ENCODE measurements at places on chromosomes 7 and 10.

DNA sequence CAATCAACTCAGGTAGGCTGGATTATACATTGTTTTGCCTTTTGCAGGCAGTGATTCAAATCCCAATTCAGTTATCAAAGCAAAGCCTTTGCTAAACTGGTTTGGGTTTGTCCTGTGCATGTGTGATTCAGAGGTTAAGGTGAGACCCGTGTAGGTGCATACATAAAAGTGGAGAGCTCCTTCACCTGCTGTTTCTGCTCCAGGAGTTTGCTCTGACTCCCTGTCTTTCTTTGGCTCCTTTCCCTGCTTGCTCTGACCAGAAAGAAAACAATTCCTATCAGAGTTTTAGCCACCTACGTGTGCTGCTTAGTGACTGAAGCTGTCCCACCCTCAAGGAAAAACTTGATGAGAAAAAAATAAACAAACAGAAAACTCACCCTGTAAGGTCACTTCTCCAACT lies 101.1 kb downstream of the TPST1 start:
- no peak for DNase-seq

DNA sequence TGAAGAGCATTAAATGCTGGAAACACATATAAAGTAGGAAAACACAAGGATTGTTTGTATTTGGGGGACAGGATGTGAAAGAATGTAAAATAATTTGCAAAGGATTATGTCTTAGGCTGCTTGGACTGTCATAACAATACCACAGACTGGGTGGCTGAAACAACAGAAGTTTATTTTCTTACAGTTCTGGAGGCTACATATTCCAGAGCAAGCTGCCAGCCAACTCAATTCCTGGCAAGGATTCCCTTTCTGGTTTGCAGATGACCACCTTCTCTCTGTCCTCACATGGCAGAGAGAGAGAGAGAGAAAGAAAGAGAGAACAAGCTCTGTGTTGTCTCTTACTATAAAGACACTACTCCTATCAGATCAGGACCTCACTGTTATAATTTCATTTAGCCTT lies 8.8 kb upstream of the LAMB4 start:
- no peak for DNase-seq

- DNase-seq, result peak; percentile 54
Observed at GRCh38 chr7:77247206-77247850, 47.7 kb upstream of the FGL2 start.

GRCh38 chr10:33483124-33483815 lies 148.8 kb upstream of the NRP1 start:
- DNase-seq, result no peak

- peak; percentile 69 for DNase-seq
Observed at GRCh38 chr7:108146070-108146842, 16.1 kb upstream of the LAMB4 start.

- peak; percentile 42 for DNase-seq
Observed at GRCh38 chr10:93916257-93917063, 22.7 kb downstream of the SLC35G1 start.

GRCh38 chr10:102211615-102212299 lies 14.3 kb upstream of the ELOVL3 start:
- DNase-seq, result no peak

Measured in AG08395 (cell line).